Renal cortical epithelial cell (primary cell): ENCODE measurements at places on chromosomes 4 and X.

- DNase-seq = peak; percentile 58
Measured at GRCh38 chr4:125321709-125322365, 7.1 kb downstream of the FAT4 start.

DNA sequence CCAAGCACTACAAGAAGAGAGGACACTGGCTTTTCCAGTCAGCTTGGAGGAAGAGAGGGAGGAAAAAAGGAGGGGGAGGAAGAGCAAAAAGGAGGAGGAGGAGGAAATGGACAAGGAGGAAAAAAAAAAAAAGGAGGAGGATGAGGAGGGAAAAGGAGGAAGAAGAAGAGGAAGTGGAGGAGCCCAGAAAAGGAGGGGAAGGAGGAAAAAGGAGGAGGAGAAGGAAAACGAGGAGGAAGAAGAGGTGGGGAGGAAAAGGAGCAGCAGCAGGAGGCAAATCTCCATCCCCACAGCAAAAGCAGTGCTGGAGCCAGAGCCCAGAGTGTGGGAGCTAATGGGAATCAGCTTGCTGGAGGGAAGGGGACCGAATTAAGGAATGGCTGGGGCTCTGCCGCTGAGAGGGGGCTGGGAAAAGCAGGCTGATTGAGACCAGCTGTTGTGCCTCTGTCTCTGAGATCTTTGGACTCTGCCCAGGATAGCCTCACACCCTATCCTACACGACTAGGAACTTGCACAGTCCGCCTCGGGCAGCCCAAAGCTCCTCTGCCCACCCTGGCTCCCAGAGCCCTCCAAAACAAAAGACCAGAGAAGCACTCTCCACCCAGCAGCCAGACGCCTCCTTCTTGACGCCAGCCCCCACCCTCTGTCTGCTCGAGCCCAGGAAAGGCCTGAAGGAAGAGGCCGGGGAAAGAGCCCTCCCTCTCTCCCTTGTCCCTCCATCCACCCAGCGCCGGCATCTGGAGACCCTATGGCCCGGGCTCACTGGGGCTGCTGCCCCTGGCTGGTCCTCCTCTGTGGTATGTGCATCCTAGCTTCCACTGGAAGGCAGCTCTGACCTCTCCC, at the start of gene XPNPEP2:
Gene XPNPEP2, plus strand, starts transcription at position 514 of the 843 bp plus-strand sequence. Its CDS starts 235 bp downstream, at position 749.
- no peak for DNase-seq

DNA sequence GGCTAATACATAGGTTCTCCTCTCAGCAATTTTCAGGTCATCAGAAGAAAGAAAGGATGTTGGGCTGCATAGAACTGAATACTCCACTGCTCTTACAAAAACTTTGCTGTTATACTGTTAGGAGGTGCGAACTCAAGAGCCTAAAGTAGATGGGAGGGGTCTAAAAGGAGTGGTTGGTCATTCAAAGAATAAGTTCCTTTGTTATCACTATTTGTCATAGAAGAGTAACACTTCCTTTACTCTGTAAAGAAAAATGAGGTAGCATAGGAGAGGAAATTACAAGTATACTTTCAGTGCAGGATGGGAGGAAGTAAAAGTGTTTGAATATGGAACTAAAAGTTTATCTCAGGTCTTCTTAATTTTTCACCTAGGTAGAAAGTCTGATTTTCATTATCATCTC, 61.5 kb downstream of the CCNI start:
- DNase-seq = no peak

DNA sequence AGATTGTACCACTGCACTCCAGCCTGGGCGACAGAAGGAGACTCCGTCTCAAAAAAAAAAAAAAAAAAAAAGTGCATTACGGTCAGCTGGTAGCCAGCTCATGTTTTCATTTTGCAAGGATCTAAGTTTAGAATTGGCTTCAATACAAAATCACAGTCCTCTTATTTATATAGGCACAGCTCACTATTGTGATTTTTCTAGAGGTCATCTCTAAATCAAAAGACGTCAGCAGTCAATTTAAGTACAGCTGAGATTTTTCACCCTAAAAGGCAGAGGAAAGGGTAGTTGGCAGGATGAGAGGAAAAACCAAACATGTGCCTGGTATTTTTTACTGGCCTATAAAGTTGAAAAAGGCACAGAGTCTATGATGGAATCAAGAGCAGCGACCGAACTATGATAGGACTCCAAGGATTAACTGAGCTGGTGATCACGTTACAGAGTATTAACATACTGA, 30.8 kb downstream of the ASB5 start:
- DNase-seq = no peak

GRCh38 chr4:61994036-61994435, 793.9 kb downstream of the ADGRL3 start:
- DNase-seq = peak; percentile 28

- peak; percentile 20 for DNase-seq
Measured at GRCh38 chr4:161926033-161926828, 237.6 kb downstream of the FSTL5 start.

DNA sequence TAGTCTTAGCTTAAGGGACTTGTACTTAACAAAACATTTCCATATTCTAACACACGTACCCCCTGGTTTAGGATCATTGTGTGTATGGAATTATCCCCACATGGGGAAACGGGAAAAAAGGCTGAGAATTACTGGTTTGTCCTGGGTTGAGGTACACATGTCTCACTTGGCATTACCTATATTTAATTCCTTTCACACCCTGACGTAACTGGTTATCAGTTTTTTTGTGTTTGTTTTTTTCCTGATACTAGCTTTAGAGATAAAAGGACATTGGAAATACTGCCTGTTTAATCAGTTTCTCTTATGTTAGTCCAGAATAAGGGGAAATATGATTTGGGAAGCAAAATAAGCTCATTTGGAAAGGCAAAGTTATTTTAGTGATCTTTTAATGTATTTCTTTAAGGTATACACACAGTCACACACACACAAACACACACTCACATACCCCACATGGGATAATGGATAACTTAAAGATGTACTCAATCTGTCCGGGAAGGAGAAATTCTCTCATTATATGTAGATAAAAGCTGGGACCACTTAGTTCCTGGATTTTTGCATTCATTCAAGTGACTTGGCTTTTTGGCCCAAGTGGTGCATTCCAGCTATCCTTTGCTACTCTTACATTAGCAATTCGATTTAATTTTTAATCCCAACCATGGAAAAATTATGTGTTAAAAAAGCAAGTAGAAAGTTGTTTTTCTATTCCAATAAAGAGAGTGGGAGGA, 13.0 kb downstream of the SEPTIN11 start:
- no peak for DNase-seq

DNA sequence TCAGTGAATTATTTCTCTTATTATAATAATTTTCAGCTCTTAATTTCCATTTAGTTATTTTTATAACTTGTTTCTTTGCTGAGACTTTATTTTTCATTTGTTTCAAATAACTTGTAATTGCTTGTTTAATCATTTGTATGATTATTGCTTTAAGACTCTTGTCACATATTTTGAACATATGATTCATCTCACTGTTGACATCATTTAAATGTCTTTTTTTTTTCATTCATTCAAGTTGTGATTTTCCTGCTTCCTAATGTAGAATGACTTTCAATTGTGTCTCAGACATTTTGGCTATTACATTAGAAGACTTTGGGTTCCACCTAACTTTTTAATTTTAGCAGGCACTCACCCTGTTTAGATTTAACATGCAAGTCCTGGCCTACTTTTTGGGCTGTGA, 234.8 kb upstream of the DIPK2B start:
- no peak for DNase-seq

- DNase-seq = peak; percentile 52
Measured at GRCh38 chr4:127686658-127687057, 43.5 kb upstream of the SLC25A31 start.

DNA sequence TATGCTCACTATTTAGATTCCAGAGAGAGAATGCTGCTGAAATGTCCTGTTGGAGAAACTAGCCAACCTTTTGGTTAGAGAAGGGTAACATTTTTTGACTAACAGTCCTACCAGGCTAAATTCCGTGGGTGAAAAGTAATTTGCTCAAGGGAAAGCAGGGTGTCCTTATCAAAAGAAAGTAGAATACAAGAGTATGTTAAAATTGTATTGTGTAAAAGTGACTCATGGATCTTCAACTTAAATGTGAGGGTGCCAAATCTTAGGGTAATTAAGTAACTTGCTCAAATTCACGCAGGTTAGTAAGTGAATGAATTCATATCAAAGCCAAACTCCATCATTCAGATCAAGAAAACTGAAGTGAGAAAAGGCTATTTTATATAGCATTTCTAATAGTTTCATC, 81.7 kb downstream of the PCDH7 start:
- DNase-seq = no peak
